CD4-positive, alpha-beta T cell treated with Interleukin-4 for 4 hours (primary cell): ENCODE measurements at places on chromosomes 4 and X.

DNA sequence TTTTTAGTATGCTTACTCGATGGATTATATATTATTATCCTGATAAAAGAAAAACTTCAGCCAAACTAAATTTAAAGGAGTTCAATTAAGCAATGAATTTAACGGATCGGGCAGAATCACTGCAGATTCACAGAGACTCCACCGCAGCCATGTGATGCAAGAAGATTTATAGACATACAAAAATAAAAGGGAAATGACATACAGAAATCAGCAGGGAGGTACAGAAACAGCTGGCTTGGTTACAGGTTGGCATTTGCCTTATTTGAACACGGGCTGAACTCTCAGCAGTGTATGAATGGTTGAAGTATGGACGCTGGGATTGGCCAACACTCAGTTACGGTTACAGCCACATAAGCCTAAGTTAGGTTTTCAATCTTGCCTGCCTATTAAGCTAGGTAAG is 35.4 kb upstream of the DHRSX start:
- no peak for DNase-seq

- DNase-seq = no peak
Observed at GRCh38 chrX:107733686-107734085, 41.9 kb downstream of the TSC22D3 start.

DNA sequence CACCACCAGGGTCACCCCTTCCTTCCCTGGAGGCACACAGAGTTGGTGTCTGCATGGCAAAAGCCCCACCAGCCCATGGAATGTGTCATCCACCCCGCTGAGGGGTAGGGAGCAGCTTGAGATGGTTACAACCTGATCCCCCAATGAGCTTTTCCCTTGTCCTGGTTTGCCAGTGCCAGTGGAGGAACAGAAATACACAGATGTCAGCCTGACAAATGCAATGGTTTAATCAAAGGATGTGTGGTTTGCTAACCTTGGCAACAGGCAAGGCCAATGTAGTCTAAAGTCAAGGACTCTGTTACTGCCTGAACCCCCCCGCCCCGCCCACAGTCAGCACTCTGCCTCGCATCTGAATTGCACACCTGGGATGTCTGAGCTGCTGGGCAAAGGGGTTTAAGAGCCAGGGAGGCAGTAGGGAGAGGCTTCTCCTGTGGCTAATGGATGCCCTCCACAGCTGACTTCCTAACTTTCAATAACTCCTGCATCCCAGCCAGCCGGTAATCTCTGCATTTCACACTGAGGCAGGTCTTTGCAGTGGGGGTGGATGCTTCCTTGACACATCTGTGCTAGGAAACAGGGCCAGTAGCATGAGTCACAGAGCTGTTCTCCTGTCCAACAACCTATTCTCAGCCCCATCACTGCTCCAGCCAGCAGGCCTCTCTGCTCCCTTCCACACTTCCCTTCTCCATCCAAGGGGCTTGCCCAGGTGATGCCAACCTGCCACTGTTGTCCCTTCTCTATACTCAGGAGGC is 137.5 kb downstream of the AMMECR1 start:
- no peak for DNase-seq

- no peak for DNase-seq
Observed at GRCh38 chr4:30744957-30745640, 24.9 kb downstream of the PCDH7 start.

- no peak for DNase-seq
Observed at GRCh38 chr4:7120341-7120740, 52.5 kb upstream of the GRPEL1 start.

GRCh38 chr4:128880662-128881061 is 71.2 kb downstream of the JADE1 start:
- DNase-seq = no peak

GRCh38 chr4:180330521-180330920 is 1912.7 kb upstream of the TENM3 start:
- no peak for DNase-seq

DNA sequence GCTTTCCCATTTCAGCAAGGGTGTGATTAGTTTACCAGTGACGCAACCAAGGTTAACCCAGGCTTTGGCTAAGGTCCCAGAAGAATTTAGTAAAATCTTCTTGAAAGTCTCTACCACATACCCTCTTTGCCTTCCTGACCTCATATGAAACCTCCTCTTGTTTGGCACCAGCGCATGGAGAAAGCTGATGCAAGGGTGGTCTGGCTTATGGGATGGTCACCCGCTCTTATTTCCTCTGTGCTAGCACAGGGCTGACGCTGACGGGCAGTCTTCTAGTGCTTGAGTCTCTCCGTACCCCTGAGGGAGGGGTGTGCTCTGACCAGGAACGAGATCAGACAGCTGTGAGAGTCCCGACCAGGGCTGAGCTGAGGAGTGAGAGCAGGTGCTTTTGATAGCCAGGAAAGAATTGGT is 137.6 kb downstream of the TENM3 start:
- no peak for DNase-seq

DNA sequence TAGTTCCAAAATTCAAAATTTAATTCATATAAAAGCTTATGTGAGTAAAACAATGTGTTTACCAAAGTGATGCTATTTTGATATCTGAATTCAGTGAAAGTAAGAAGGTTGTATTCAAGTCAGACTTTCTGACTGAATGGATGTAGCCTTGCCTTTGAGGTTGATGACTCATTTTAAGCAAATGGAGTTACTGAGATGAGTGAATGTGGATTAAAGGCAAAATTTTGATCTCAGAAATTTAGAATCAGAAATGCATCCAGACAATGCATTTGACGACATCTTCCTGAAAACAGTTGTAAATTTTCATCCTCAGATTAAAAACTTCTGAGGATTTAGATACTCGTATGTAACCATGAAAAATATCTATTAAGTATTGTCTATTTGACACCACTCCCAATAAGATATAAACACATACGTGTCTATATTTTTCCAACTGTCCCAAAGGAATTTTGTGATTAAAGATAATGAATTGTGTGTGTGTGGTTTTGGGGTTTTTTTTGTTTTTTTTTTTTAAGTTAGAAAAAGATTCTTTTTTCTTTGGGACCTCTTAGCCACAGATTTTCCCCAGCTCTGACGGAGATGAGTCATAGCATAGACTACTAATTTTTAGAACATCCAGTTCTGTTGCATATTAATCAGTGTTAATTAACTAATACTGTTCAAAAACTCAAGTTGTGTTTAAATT is 34.4 kb downstream of the NFKB1 start:
- DNase-seq = peak; percentile 58

DNA sequence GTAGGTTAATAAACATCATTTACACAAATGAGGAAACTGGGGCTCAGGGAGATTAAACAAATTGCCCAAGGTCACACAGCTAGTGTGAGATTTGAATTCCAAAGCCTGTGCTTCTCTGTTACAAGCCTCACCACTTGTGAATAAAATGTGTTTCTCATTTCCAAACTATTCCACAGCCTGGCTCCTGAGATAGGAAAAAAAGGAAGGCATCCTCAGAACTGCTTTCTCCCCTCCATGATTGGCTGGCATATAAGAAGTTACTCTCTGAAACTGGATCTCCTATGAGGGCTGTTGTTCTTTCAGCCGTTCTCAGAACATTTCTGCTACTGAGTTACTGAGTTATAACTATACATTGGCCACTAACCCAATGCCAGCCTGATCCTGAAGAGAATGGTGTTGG is 237.9 kb downstream of the MAML3 start:
- DNase-seq = no peak

- no peak for DNase-seq
Observed at GRCh38 chr4:137558951-137559350, 26.7 kb upstream of the PCDH18 start.

- no peak for DNase-seq
Observed at GRCh38 chrX:130047416-130047815, 62.9 kb downstream of the ELF4 start.

DNA sequence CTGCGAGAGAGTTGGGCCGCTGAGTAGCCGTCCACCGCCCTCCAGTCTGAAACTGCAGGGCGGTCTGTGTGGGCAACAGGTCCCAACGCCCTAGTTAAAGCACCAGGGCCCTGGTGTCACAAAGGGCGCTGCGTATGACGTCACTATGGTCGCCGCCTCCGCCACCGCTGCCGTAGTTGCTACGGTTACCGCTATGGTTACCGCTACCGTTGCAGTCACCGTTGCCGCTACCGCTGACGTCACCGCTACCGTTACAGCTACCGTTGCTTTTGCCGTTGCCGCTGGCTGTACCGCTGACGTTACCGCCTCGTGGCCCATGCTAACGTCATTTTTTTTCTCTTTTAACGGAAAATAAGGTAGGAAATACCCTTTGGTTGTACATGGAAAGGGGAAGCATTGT is at the start of gene PPP1R2C:
TSS of gene PPP1R2C (minus strand) at position 68 of the 400 bp plus-strand sequence. CDS start 84 bp downstream, outside the sequence.
- DNase-seq = no peak

DNA sequence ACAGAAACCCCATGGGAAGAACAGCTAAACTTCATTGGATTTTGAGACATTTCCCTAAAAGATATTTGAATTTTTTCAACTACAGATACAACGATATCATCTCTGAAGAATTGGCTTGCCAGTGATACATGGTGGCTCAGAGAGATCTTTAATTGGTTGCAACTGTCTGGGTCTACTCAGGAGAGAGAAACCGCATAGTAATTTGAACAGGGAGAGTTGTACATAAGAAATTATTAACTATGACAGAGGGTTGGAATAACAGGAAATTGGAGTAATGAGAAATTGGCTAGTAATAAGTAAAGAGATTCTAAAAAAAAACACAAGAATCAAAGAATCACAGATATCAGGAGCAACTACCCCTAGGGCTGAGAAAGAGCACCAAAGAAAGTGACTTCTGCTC is 118.4 kb downstream of the KLHL13 start:
- DNase-seq = no peak

GRCh38 chr4:95129821-95130311 is 372.1 kb downstream of the BMPR1B start:
- peak; percentile 13 for DNase-seq

GRCh38 chr4:153466949-153467896 is 1.1 kb downstream of the TMEM131L start:
- DNase-seq = peak; percentile 42

DNA sequence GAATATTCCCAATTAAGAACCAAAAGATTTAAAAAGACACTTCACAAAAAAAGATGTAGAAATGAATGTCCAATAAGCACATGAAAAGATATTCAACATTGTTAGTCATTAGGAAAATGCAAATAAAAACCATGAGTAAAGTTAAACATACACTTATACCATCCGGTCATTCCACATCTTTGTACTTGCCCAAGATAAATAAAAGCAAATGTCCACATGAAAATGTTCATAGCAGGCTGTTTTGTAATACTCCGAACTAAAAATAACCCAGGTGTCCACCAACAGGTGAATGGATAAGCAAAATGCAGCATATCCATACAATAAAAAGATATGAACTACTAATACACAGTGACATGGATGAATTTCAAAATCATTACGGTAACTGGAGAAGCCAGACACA is 28.6 kb upstream of the ZCCHC4 start:
- no peak for DNase-seq

DNA sequence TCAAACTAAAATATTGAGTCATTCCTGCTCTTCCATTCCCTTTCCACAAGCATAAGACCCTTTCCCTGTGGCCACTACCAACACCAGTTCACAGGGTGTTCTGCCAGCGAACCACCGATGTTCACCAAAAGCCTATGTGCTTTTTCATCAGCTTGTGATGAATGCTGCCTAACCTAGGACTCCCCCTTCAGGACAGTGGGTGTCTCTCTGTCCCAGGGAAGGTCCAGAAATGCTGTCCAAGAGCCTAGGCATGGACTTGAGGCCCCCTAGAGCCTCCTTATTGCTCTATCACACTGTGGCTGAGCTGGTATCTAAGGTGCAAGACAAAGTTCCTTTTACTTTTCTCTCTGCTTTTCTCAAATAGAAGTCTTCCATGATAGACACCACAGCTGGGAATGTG is 1015.6 kb downstream of the PCDH19 start:
- no peak for DNase-seq

- DNase-seq = no peak
Observed at GRCh38 chr4:118829107-118829506, 6.8 kb downstream of the SEC24D start.

GRCh38 chrX:47502316-47503125 is 19.5 kb upstream of the ZNF41 start:
- DNase-seq = no peak

DNA sequence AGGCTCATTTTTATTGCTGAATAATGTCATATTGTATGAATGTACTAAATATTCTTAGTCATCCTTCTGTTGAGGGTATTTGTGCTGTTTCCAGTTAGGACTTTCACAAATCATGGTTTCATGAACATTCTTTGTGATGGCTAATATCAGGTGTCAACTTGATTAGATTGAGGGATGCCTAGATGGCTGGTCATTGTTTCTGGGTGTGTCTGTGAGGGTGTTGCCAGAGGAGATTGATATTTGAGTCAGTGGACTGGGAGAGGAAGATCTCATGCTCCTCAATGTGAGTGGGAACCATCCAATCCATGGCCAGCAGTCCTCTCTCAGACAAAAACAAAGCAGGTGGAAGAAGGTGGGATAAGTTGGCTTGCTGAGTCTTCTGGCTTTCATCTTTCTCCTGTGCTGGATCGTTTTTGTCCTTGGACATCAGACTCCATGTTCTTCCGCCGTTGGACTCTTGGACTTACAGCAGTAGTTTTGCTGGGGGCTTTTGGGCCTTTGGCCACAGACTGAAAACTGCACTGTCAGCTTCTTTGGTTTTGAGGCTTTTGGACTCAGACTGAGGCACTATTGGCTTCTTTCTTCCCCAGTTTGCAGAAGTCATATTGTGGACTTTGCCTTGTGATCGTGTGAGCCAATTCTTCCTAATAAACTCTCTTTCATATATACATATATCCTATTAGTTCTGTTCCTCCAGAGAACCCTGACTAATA is 11.9 kb upstream of the HS3ST1 start:
- no peak for DNase-seq

GRCh38 chr4:72564184-72564583 is 4.8 kb downstream of the ADAMTS3 start:
- no peak for DNase-seq

- DNase-seq = no peak
Observed at GRCh38 chrX:9627922-9628321, 137.7 kb downstream of the GPR143 start.

DNA sequence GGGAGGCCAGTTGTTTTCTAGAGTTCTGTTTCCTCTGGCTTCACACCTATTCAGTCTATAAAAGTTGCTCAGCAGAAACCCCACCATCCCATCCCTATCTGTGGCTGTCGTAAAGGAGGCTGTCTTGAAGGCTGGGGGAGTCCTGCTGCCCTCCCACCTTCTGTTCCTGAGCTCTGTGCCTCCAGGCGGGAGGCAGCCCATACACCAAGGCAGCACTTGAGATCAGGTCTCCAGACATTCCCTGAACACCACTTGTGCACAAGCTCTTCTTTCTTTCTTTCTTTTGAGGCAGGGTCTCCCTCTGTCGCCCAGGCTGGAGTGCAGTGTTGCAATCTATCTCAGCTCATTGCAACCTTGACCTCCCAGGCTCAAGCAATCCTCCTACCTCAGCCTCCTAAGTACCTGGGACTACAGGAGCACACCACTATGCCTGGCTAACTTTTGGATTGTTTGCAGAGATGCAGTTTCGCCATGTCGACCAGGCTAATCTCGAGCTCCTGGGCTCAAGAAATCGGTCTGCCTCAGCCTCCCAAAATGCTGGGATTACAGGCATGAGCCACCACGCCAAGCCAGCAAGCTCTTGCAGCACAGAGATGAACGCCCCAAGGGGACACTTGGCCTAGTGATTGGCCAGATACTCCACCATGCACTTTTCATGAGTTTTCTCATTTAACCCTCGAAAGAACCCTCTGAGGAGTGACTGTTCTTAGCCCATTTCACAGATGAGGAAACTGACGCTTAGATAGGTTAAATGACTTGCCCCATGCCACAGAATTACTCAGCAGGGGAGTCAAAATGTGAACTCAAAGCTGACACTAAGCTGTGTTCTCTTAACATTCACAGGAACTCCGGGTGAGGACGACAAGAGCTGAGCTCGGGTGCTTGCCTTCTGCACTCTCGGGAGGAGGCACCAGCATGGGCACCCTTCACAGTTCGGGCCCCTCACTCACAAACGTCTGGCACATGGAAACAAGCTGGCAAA is 55.8 kb upstream of the ENPP6 start:
- no peak for DNase-seq
